ENCODE measurements at places on chromosomes 1 and 21. TPM values are rescaled to one million over a fixed set of nuclear protein-coding genes. Genes with fewer than 3 reads are reported as not detected.

Gene KRTAP21-2
- total RNA-seq: not detected

DNA sequence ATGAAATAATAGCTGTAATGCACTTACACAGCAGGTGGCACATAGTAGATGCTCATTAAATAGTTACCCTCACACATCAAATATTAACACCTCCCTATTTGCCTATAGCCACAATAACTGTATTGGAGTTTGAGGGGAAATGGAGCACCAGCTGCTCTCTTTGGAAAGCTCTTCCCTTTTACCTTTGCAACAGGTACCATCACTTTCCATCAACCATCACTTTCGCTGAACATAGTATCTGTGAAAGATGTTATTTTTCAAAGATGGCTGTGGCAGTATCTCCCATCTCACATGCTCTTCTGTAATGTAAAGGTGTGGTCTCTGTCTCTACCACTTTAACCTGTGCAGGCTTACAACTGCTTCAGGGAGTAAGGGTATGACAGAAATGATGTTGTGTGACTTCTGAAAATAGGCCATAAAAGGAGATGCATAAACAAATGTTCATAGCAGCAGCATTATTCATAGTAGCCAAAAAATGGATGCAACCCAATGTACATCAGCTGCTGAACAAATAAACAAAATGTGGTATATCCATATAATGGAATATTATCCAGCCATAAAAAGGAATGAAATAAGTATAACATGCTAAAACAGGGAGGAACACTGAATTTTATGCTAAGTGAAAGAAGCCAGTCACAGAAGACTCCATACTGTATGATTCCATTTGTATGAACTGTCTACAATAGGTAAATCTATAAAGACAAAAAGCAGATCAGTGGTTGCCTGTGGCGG, 288.3 kb downstream of the AKT3 start:
- no peak for ATAC-seq

- no peak for ATAC-seq
Measured at GRCh38 chr1:207205614-207206061, 101.6 kb downstream of the C4BPA start.

DNA sequence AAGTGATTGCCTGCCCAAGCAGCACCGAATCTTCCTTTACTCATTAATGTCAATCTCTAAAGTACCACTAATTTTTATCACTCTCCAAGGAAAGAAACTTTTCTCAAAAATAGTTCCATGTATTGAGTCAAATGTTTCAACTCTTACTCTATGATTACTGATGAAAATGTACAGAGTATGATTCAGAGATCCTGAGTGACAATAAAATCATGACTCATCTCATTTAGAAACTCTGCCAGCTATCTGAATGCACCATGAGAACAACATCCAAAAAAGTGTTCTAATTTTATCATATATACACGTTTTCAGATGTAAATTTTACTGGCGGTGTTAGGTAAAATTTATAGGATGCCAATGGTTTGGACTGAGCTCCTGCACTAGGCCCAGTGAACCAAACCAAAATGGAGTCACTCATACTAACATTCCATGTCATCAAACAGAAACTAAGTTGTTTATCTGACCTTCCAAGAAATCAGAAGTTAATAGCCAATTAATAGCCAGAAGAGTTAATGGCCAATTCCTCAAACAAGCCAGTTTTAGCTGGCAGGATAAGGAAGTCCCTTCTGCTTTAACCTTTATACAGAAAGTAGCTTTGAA, 22.6 kb downstream of the PLPPR5 start:
- peak; percentile 58 for ATAC-seq

- ATAC-seq: no peak
Measured at GRCh38 chr1:191348328-191348727, 809.9 kb upstream of the RGS18 start.
